RPMI7951 (cell line): ENCODE measurements at places on chromosomes 6 and 20. TPM values are rescaled to one million over a fixed set of nuclear protein-coding genes. Genes with fewer than 3 reads are reported as not detected.

DNA sequence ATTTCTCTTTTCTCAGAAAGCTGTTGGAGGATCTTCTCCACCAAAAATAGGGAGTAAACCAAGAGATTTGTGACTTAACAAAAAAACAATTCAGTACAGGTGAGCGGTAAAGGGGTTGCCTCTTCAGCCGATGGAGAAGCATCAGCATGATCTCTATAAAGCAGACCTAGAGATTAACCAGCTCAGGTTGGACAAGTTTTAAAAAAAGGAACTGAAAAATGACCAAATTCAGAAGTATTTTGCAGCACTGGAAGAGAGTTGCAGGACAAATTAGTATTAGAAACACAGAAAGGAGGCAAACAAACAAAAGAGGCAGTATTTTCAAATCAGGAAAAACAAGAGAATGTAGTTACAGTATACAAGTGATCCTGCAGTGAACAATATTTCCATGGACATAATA, 39.6 kb upstream of the ZNF184 start:
- DNase-seq = no peak

DNA sequence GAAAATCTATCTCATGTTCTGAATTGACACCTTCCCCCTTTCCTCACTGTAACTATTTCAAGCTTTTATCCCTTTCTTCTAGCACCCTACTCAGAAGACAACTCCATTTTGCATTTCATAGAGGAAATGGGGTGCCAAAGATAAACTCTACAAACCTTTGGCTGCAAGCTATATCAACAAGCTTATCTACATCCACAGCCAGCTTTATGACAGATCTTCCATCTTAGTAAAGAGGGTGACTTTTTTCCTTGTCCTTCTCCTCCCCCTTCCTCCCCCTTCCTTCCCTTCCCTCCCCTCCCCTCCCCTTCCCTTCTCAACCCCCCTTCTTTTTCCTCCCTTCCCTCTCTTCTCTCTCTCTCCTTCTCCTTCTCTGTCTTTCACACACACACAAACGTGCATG, 58.0 kb upstream of the OLIG3 start:
- no peak for DNase-seq

- DNase-seq = no peak
Measured at GRCh38 chr20:44395461-44396340, 40.2 kb downstream of the HNF4A start.

DNA sequence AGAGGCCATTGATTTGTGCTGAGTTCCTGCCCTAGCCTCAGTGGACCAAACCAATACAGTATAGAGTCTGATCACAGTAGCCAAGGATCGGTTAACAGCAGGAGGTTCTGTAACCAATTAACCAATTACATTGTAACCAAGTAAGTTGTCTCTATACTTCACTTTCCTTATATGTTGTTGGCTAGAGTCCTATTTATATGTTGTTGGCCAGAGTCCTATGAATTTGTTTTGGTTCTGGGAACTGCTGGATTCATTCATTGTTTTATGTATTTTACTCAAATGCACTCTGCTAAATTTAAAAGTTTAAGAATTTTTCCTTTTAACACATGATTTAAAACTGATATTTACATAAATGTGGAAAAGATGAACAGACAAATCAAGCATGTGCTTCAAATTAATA, 597.4 kb upstream of the HS3ST5 start:
- DNase-seq = no peak

DNA sequence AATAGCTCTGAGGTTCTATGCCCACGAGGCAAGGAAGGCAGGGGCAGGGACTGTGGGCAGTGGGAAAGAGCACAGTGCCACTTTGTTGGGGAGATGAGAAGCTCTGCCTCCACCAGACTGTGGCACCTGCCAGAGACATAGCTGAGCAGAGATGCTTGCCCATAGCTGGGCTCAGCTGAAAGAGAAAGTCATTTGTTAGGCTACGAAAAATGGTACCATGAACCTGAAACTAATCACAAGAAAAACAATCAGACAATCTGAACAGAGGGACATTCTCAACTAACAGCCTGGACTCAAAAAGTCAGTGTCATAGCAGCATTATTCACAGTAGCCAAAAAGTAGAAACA, 32.9 kb upstream of the TCP11 start:
- no peak for DNase-seq

- DNase-seq = no peak
Measured at GRCh38 chr20:57676589-57677583, 32.9 kb downstream of the PMEPA1 start.

GRCh38 chr6:92132957-92133356, 1286.4 kb downstream of the EPHA7 start:
- DNase-seq = no peak

GRCh38 chr20:46946181-46946624, 51.6 kb downstream of the EYA2 start:
- no peak for DNase-seq

DNA sequence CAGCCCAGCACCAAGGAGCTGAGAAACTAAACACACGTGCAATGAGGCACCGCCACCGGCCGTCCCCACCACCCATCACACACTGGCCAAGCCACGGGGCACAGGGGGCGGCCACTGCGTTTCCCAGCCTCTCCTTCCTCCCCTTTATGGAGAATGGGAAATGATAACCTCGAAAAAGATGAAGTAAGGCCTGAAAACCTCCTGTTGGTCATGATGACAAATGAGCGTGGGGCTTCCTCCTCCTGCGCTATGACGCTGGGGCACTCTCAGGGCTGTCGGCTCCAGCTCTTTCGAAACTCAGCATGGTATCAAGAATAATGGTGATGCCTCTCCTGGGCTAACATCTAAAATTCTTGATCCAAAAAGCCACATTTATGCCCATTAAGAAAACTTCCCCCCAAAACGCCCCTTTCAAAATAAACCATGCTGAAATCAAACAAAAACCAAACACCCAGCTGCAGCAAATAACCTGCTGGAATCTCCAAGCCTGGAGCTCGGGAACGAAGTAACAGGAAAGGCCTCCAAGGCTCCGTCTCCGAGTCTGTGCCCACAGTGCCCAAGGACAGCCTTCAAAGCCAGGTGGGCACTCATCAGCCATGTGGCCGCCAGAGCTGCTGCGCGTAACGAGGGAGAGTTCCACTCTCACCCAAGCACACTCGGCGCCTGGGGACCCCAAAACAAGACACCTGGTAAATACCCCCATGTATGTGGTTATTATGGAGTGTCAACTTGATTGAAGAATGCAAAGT, 50.0 kb downstream of the TAF4 start:
- DNase-seq = no peak

DNA sequence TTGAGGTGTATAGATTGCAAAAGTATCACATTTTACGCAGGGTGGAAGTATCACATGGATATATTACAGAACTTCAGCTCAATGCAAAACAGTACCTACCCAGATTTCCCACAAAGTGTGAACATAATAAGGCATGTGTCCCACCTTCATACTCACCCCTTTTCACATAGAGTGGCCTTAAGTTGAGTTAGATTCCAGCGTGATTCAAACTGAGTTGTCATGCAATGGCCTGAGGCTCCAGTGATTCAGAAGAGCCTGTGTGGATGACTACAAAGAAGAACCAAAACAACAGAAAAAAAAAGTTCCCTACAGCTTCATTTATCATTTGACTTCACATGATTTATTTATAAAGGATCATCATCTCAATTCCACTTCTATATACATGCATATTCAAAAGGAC, 309.7 kb downstream of the SLC35F1 start:
- peak; percentile 46 for DNase-seq

- DNase-seq = peak; percentile 61
Measured at GRCh38 chr6:57021086-57021720, 25.3 kb upstream of the KIAA1586 start.

DNA sequence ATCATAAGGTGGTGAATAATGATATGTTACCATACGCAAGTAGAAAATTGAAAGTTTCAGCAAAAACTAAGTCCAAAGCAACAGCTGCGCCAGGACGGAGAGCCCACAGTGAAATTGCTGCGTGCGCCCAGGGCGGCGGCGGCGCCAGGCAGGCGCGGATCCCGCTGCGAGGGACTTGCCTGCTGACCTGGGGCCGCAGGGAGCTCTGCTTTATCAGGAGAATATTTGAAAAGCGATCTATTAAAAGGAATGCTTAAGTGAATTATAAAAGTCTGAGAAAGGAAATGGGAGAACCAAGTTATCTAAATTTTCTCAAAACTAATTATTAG, 85.4 kb downstream of the THBS2 start:
- no peak for DNase-seq

GRCh38 chr20:36065427-36065998, 89.0 kb upstream of the EPB41L1 start:
- no peak for DNase-seq

GRCh38 chr20:23879811-23880374, 345 bp upstream of the CST5 start:
- DNase-seq = no peak

GRCh38 chr20:12203981-12204380, 286.3 kb downstream of the BTBD3 start:
- no peak for DNase-seq

DNA sequence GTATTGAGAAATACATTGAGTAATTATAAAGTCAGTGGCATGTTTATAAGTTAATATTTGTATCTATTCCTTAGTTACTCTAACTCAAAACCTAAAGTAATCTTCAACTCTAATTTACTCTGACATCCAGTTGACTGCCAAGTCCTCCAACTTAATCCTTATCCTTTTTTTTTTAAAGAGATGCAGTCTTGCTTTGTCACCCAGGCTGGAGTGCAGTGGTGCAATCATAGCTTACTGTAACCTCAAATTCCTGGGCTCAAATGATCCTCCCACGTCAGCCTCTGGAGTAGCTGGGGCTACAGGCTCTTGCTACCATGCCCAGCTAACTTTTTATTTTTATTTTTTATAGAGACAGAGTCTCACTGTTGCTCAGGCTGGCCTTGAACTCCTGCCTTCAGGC, 24.4 kb downstream of the PTPN1 start:
- peak; percentile 68 for DNase-seq

DNA sequence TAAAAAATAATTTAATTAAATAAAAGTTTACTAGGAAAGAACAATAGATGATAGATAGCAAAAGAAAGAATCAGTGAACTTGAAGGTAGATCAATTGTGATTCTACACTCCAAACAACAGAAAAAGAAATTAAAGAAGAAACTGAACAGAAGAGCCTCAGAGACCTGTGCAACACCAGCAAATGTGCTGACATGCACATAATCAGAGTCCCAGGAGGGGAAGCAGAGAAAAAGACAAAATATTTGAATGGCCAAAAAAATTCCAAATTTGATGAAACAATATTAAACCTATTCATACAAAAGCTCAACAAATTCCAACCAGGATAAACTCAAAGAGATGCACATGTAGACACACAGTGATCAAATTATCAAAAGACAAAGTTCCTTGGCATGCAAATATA, 267.5 kb upstream of the OPRM1 start:
- no peak for DNase-seq

DNA sequence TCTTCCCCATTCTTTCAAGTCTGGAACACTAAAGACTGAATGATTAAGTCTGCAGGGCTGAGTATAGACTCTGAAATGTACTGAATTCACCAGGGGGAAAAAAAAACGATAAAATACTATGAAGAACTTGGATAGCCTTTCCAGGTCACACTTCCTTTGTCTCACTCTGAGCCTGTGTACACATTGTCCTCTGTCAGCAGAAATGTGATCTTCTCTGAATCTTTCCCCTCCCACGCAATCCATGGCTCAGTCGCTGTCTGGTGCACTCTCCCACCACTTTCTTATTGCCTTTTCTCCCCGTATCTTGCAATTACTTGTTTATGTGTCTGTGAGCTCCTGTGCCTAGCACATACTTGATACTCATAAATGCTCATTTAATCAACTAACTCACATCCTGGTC, 212.6 kb upstream of the RSPO3 start:
- DNase-seq = no peak

- DNase-seq = no peak
Measured at GRCh38 chr6:121697921-121698320, 262.5 kb downstream of the GJA1 start.

GRCh38 chr20:18847226-18847755, 33.7 kb downstream of the SCP2D1 start:
- peak; percentile 37 for DNase-seq

- no peak for DNase-seq
Measured at GRCh38 chr6:145257704-145258103, 477.6 kb downstream of the EPM2A start.

DNA sequence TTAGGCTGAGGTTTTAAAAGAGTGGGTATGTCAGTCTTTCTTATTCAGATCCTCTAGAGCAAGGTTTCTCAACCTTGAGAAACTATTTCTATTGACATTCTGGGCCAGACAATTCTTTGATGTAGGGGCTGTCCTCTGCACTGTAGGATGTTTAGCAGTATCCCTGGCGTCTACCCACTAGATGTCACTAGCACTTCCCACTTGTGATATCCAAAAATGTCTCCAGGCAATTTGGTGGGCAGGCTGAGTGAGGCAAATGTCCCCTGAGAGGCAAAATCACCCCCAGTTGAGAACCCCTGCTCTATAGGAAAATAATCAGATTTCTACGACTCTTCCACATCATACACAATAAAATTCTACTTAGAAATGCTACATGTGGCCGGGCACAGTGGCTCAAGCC, 7.7 kb upstream of the ZKSCAN8 start:
- DNase-seq = peak; percentile 62

- DNase-seq = peak; percentile 81
Measured at GRCh38 chr20:53346335-53346648, 247.3 kb downstream of the ZNF217 start.

DNA sequence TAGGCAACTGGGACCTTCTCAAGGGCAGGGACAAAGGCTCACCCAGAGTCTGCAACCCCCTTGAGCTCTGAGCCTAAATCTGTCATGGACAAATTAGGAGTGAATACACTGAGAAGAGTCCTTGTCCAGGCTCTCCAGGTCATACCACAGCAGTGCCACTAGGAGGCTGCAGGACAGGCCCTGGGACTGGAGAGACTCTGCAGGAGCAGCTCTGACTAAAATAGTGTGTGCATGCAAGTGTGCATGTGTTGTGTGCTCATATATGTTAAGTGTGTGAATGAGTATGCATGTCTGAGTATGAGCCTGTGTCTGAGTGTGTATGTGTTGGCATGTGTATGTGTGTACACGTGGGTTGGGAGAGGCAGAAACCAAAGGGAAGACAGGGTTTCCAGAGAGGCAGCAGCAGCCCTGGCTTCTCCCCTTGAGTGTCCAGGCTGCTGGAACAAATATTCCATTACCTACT, 27.1 kb downstream of the MRPL14 start:
- peak; percentile 29 for DNase-seq

DNA sequence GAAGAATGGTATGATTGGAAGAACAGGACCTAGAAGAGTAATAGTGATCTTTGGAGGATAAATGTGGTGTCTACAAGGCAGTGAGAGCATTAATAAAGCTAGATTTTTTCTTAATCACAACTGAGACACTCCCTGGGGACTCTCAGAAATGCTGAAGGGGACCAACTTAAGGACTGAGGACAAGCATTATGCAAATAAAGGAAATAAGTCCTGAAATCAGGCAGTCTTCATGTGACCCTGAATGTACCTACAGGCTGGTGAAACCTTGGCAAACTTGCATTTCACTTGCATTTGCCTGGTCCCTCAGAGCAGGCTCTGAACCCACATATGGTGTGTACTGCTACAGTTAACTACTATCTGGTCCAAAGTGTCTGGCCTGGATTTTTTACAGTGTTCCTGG, 19.3 kb upstream of the TTK start:
- DNase-seq = no peak

The STX11 gene
- total RNA-seq = 0.96 and 2.0 TPM in 2 replicates

The MEI4 gene
- not detected in 2 replicates for total RNA-seq

The PHACTR1 gene
- 1.9 and 5.9 TPM in 2 replicates for total RNA-seq

The CEP162 gene
- total RNA-seq = 5.3 and 6.7 TPM in 2 replicates

The GLP1R gene
- total RNA-seq = not detected in 2 replicates

The MOXD1 gene
- total RNA-seq = 96.5 and 109 TPM in 2 replicates

The KIAA1755 gene
- 0.59 and 1.1 TPM in 2 replicates for total RNA-seq

The NOTCH4 gene
- total RNA-seq = 2.6 and 4.8 TPM in 2 replicates

The PKHD1 gene
- not detected in 2 replicates for total RNA-seq

The NR2E1 gene
- 0.10 TPM in 1 of 2 replicates, not detected in the other for total RNA-seq

The NOX3 gene
- not detected in 2 replicates for total RNA-seq

The KIF13A gene
- 25.5 and 25.7 TPM in 2 replicates for total RNA-seq
